ENCODE measurements at places on chromosomes 5 and 9.

DNA sequence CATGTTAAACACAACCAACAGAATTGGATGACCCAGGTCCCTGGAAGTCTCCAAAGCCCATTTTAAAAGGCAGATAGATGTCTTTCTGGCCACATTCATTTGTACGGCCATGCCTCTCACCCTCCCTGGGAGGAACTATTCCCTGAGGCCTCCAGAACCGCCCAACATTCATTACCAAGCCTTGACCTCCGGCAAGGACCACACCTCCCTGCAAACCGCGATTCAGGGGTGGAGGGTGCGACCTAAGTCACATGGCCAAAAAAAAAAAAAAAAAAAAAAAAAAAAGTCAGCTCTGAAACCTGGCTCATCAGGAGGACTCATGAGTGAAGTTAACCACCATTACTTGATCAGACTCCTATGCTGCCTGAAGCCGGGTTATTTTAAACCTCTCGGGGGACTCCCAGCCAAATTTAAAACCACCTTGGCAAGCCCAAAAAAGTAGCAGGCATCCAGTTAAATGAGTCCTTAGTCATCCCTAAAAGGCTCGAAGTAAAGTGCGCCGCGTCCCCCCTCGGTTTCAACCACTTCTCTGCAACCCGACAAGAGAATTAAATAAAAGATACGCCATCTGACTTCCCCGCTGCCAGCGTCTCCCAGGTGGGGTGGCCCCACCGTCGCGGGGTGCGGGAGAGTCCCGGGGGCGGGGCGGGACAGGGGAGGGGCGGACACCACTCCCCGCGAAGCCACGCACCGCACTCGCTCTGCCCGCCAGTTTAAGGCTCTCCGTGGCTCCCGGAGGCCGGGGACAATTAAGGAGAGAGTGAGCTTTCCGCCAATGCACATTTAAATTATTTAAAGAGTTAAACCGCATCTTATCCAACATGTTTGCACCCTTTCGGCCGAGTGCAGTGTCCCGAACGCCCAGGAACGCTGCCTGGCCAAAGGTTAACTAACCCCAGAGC is 2.3 kb downstream of the KLF9 start:
- DNase-seq, result peak; percentile 93

- no peak for DNase-seq
Observed at GRCh38 chr9:126799034-126799433, 5.8 kb upstream of the ZBTB43 start.

- DNase-seq, result no peak
Observed at GRCh38 chr5:683551-684481, 9.3 kb downstream of the TPPP start.

- DNase-seq, result no peak
Observed at GRCh38 chr5:157175071-157175612, 5.5 kb upstream of the ITK start.

DNA sequence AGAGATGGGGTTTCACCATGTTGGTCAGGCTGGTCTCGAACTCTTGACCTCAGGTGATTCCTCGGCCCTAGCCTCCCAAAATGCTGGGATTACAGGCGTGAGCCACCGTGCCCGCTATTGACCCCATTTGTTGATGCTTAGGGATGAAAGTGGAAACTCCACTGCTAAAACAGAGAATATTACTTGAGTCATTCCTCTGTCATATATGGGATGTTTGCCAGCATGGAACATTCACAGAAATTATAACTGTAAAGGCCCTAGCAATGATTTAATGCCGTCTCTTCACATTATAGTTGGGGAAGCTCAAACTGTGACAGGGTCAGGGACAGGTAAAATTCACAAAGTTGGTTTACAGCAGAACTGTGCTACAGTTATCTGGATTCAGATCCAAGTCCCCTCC is 94.5 kb downstream of the TMC1 start:
- DNase-seq, result peak; percentile 35

- peak; percentile 20 for DNase-seq
Observed at GRCh38 chr9:112194969-112195431, 19.9 kb upstream of the SUSD1 start.

GRCh38 chr5:55713871-55714270 is 1.7 kb upstream of the SLC38A9 start:
- DNase-seq, result peak; percentile 24

DNA sequence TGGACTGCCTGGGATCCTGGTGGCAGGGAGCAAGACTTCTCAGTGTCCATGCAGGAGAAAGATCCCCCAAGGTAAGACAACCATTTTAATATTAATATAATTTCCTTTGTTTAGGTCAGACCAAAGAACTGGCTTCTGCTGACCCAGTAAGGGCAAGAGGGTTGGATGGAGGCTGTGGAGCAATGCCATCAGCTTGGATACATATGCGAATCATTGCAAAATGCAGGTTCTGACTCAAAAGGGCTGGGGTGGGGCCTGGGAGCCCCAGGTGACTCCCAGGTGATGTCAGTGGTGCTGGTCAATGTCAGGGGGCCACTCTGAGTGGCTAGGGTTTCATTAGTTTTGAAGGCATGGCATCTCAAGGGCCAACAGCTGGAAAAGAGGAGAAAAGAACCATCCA is 88.9 kb upstream of the PANK3 start:
- no peak for DNase-seq

GRCh38 chr5:89444088-89444487 is 561.1 kb upstream of the MEF2C start:
- DNase-seq, result no peak

DNA sequence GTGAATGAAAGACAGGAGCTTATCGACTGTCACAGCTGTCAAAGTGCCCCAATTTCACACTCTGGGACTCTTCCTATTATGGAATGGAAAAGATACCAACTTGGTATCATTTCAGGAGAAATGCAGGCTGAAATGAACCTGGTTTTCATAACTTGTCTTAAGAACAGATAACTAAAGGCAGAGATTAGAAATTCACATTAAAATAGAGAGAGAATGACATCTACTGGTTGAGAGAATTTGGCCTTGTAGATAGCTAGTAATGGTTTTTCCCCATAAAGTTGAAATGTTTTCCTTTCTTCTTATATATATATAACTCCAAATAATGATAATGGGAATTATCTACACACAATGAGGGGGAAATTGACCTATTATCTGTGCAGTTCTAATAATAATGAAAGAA is 600.2 kb upstream of the CCNG1 start:
- no peak for DNase-seq

DNA sequence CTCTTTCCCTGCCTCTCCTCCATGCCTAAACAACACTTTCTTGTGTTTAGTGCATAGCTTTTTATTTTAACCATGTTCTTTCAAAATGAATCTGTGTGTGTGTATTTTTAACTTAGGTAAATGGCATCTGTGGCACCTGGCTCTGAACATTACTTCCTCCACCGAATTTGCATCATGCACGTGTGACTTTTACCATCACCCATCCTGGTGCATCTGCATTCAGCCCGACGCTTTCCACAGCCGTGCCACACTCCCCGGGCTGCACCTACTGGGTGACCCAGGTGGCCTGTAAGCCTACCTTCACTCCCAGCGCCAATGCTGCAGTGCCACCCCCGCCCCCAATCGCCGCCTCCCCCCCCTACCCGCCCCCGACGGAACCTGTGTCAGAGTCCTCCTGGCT is 12.7 kb upstream of the FCN1 start:
- no peak for DNase-seq

DNA sequence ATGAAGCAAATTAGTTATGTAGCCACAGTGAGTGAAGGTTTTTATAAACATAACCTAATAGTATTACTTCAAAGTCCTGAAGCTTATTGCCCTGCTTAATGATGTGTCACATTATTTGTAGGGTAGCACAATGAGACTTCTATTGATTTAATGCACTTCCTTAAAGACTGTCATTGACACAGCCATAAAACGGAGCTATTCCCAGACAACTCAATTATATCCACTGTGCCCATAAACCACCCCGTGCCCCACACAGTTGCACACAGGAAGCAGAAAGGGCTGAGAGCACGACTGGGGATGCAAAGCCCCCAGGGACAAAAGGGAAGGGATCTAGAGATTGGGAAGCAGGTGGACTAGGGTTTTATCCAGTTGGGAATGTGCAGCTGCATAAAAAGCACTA is 37.0 kb downstream of the TRIM32 start:
- no peak for DNase-seq

- DNase-seq, result peak; percentile 50
Observed at GRCh38 chr9:21505425-21506179, 23.5 kb upstream of the IFNE start.

DNA sequence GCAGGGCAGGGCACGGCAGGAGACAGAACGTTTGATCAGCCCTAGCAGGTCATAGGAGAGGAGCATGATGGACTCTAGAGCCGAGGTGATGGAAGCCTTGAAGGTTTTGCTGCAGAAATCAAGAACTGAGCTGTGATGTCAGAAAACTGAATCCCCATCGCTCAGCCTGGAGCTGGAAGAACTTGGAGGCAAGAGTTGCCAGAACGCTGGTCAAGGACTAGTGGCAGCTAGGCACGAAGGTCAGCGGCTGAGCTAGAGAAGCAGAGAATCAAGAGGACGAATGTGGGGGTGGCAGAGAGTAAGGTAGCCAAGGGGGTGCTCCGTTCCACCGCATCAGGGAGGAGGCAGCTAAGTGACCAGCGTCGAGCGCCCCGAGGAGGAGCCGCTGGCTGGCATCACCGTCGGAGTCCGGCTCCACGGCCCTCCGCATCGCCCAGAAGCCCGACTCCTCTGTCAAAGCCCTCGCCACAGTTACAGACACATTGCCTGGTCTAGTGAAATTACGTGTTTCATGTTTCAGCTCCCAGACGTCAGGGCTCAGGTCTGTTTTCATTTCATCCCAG is 1.2 kb upstream of the GALNT10 start:
- DNase-seq, result no peak

GRCh38 chr5:68264024-68264956 is 48.7 kb downstream of the PIK3R1 start:
- peak; percentile 84 for DNase-seq

DNA sequence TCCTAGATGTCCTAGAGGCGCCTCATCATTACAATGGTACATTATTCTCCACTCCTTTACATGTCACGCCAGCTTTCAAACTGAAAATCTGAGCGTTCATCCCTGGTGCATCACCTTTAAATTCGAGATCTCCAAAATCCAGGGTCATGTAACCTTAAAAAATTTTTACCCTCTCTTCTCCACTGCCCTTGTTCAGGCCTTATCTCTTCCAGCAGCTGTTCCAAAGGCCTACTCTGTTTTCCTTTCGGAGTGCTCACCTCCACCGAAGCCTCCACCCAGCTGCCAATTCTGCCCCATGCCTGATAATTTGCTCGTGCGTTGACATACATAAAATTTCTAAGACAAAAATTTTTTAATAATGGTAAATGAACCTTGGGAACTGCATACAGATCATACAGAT is 950 bp upstream of the MSH3 start:
- DNase-seq, result no peak

DNA sequence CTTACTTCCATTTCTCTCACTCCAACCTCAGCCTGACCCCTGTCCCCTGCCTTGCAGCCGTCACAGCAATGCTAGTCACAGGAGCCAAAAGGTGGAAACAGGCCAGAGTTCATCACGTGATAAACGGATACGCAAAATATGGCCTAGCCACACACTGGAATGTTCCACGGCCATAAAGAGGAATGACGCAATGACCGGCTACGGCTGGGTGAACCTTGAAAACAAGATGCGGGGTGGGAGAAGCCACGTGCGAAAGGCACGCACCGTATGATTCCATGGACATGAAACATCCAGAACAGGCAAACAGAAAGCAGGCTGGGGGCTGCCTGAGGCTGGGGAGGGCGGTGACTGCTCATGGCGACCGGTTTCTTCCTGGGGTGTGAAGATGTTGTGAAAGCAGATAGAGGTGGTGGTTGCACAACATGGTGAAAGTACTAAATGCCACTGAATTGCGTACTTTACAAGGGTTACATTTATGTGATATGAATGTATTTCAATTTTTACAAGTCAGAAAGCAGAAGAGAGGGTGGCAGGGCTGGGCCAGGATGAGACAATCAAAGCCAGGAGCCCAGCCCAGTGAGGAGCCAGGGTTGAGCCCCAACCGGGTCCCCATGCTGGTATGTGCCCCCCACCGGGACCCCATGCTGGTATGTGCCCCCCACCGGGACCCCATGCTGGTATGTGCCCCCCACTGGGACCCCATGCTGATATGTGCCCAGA is 117.8 kb upstream of the SARDH start:
- peak; percentile 65 for DNase-seq

DNA sequence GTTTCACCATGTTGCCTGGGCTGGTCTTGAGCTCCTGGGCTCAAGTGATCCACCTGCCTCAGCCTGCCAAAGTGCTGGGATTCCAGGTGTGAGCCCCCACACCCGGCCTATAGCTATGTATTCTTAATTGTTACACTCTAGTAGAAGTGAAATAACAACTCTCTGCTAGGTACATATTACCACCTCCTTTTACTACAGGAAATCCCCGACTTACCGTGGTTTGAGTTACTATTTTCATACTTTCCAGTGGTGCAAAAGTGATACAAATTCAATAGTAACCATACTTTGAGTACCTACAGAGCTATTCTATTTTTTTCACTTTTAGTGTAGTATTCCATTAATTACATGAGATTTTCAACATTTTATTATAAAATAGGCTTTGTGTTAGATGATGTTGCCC is 719 bp downstream of the ARL14EPL start:
- no peak for DNase-seq

- DNase-seq, result peak; percentile 98
Observed at GRCh38 chr9:115604831-115605483, 487.0 kb upstream of the TNC start.

- no peak for DNase-seq
Observed at GRCh38 chr5:172791286-172791685, 20.3 kb upstream of the DUSP1 start.

DNA sequence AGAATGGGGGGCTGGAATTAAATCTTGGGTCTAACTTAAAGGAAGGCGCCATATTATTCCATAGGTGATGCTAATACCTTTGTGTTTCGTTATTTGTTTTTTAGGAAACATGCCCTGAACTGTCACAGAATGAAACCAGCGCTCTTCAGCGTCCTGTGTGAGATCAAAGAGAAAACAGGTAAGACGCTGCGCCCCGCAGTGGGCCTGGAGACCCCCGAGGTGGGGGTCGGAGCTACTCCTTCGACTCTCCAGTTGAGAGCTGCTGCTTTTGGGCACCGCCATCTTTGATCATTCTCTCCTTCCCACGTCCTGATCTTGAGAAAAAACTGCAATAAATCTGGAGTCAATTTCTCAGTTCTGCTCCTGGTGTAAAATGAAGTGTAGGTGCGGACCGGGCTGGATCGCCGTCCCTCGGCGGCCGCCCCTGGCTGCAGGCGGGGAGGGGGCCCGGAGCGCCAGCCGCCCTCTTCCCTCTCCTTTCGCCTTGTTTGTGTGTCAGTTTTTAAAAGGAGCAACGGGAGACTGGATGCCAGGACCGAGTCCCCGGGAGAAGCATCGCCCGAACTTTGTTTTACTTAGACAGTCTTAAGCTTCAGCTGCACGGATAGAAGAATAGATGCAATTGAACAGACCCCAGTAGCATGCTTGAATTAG is 1.4 kb downstream of the PBX3 start:
- peak; percentile 42 for DNase-seq

DNA sequence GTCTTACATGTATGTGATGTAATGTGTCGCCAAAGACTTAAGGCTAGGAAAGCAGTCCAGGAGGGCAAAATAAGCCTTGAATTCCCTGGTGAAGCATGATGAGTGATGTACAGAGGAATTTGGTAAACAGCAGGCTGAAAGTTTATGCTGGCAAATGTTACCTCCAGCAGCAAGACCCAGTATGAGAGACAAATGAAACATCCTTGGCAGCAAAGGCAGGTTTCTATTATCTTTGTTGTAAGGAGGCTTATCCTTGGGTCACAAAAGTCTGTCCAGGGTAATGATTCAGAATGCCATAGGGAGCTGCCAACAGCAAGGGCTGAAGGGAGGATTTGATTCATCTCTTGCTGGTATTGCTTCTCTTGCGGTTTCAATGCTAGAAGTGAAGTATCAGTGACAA is 75.9 kb upstream of the HTR4 start:
- DNase-seq, result peak; percentile 71

GRCh38 chr5:37938861-37939260 is 99.0 kb upstream of the GDNF start:
- DNase-seq, result no peak
